Natural killer cell (primary cell): ENCODE measurements at places on chromosomes 6 and 20.

DNA sequence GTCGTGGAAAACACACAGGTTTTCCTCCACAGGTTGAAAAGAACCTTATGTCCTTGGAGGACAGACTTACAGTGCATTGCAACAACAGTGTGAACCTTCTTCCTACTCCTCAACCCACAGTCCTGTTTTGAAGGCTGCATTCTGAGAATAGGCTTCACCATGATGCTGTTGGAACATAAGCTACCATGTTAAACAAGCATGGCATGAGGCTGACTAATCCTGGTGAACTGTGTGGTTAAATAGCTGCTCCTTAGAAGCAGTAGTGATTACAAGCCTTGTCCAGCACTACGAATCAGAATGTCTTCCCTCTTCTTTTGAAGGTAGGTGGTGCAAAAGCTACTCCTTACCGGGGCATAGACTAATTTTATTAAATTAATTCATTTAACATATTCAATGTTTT, 368.5 kb upstream of the EPHA7 start:
- no peak for DNase-seq

- peak; percentile 7 for DNase-seq
Measured at GRCh38 chr6:35087361-35088280, 53.5 kb downstream of the TCP11 start.

GRCh38 chr20:5168651-5169396, 42.0 kb downstream of the CDS2 start:
- no peak for DNase-seq

GRCh38 chr20:34871320-34871926, 1.2 kb downstream of the GGT7 start:
- no peak for DNase-seq

DNA sequence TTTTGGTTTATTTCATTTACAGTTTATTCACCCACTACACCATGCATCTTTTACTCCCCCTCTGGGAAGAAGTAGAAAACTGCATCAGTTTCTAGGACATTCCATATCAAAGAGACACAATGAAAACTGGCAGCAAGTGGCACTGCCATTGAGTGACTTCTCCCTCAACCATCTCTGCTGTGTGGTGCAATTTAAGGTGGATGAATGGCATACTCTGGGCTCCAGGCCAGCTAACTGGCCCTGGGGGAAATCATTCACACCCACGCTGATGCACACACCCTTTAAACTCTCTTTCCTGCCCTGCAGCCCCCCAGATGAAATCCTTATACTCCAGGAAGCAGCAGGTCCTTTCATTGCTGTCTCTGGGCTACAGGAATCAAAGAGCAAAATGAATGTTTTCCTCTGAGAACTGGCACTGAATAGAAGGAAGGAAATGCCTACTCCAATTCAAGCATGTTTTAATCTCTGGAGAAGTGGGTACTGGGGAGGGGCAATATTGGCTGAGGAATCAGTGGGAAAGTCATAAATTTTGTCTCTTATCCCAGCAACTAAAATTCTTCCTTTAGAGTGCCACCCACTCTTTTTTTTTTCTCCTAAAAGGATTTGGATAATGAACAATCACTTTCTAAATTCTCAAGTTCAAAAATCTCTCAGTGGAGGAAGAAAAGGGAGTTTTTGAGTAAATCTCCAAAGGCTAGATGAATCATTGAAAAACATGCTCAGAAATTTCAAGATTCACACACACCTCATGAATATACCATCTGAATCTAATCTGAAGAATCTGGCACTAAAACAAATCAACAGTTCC, 16.9 kb upstream of the RFPL4B start:
- DNase-seq: no peak

- DNase-seq: peak; percentile 35
Measured at GRCh38 chr6:163667372-163668060, 253.0 kb downstream of the QKI start.

GRCh38 chr6:90645634-90646033, 58.8 kb upstream of the MAP3K7 start:
- no peak for DNase-seq

GRCh38 chr20:53555081-53555480, 38.6 kb downstream of the ZNF217 start:
- no peak for DNase-seq

GRCh38 chr20:62063981-62064769, 1.5 kb downstream of the TAF4 start:
- DNase-seq: no peak

- DNase-seq: no peak
Measured at GRCh38 chr6:1855890-1856289, 246.2 kb downstream of the FOXC1 start.

DNA sequence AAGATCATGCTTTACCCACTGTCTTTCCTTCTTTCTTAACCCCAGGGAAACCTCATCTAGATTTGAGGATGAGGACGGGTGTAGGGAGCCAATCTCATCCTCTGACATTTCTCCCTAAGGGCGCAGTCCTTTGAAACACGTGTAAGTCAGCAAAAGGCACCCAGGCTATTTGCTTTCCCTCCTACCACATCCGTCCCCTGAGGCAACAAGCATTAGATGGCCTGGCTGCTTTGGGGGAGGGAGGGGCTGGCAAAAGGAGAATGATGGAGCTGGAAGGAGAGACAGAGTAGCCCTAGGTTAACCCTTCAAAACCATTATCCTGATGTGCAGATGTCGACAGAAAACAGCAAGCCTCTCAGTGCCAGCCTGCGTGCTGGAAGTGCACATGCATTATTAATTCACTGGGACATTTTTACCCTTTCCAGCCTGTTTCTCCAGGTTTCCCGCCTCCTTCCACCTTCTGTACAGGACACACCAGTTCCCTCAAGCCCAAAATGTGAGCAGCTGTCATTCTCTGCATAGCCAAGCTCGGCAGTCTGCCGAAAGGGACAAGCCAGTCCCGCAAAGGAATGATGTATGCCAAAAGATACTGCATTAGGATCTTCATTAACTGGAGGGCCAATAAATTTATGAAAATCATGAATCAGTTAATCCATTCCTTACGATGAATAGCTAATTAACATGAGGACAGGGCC, 547.2 kb downstream of the CD83 start:
- DNase-seq: no peak

GRCh38 chr6:106442395-106442794, 81.9 kb downstream of the CRYBG1 start:
- no peak for DNase-seq

GRCh38 chr6:113102761-113103160, 754.4 kb upstream of the MARCKS start:
- no peak for DNase-seq

GRCh38 chr20:51700809-51701285, 67.3 kb downstream of the ATP9A start:
- DNase-seq: no peak

DNA sequence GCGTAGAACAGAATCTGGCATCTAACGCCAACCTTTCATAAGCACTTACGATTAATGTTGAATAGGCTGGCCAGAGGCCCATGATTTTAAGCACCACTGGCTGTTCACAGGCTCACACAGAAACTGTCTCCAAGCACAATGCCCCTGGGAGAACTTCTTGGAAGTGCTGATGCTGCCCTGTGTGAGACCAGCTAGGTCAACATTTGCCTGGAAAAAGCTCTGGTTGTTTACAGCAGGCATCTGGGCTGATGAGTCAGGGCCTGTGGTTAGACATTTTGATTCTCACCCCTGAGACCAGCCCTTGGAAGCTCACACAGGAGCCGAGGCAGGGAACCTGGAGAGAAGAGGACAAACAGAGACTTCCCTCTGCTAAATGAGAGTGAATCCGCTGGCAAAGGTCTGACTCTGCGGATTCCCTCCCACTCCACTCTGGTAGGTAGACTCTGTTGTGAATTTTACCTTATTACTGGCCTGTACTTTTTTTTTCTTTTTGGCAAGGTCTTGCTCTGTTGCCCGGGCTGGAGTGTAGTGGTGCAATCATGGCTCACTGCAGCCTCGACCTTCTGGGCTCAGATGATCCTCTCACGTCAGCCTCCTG, 6.8 kb upstream of the SULF2 start:
- no peak for DNase-seq

GRCh38 chr6:116278854-116279231, 887 bp downstream of the TSPYL1 start:
- no peak for DNase-seq

GRCh38 chr6:14172562-14172961, 55.0 kb downstream of the CD83 start:
- no peak for DNase-seq

DNA sequence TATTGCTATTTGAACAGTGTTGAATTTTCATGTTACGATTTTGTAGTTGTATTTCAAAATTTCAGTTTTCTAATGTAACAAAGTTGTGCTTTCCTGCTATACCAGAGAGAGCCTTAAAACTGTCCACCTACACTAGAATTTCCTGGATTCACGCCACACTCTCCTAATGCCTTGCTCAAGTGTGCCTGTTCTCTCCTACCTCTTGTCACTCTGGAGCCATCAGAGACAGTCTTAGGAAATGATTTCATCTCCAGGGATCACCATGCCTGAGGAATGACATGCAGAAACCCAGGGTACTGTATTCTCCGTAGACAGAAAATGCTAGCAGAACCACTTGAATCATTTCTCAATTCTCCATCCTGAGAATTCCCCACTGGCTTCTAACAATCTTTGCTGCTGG, 667.6 kb downstream of the KIF16B start:
- no peak for DNase-seq

- DNase-seq: no peak
Measured at GRCh38 chr20:23034721-23035671, at the start of gene SSTR4. Gene SSTR4 (plus strand): TSS chr20:23035312. CDS start chr20:23035484, 172 bp downstream.

GRCh38 chr6:136341967-136342366, 52.3 kb upstream of the BCLAF1 start:
- no peak for DNase-seq

GRCh38 chr6:62285612-62286469, at the start of gene KHDRBS2:
Gene KHDRBS2 (minus strand): TSS chr6:62286225.
- DNase-seq: peak; percentile 3

DNA sequence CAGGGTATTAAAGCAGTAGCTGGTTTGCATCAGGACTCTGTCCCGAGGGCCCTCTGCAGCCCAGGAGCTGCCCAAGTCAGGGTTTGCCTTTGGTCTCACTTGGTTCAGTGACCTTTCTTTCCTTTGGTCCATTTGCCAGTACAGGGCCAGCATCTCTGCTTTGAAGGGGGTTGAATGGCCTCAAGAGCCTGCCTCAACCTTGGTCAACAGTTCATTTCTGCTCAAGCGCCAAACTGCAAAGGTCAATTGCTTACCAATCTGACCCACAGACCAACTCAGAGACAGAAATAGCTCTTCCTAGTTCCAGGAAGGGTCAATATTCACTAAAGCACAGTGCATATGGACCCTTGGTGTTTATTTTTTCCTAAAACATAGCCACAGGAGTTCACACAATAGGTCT, 19.4 kb downstream of the VIP start:
- no peak for DNase-seq

GRCh38 chr6:30928677-30929076, 3.3 kb downstream of the SFTA2 start:
- DNase-seq: no peak

- DNase-seq: no peak
Measured at GRCh38 chr6:44041461-44042260, 85.6 kb downstream of the MRPL14 start.

DNA sequence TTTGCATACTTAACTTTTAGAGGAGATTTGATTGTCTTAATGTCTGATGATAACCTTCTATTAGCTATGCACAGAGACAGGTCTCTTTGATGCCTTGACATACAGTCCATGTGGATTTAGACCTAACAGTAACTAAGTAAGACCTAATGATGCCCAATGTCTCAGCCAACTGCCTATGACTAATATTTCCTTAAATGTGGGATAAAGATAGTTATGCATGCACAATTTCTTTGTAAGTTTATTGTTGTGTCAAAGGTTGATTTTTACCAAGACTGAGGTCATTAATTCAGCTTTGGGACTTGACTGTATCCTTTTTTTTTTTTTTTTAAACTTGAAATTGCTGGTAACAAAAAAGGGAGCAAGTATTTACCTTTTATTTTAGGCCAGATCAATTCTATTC, 450.0 kb downstream of the HAO1 start:
- no peak for DNase-seq
